ENCODE measurements at places on chromosomes 13 and 19.

DNA sequence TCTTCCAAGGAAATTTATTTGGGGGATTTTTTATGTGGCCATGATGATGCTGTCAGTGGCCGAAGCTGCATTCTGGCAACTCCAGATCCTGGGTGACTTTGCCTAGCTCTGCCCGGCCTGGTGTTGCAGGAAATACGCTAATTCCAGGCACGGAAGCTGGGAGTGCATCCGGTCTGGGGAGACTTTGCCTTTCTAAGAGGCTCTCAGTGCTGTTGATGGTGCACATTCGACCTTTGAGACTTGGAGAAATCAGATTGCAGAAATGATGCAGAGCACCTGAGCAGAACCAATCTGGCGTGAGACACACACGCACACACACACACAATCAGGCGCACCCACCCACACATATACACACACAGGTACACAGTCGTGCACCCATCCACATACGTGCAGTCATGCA is 5.9 kb upstream of the TMEM255B start:
- DNase-seq, result no peak

- no peak for DNase-seq
These were observed at the start of gene KLK10 for GRCh38 chr19:51019544-51019925. Gene KLK10 (minus strand): TSS chr19:51019709. CDS start chr19:51019130, 579 bp downstream.

GRCh38 chr19:7642295-7643030 is 5.6 kb downstream of the STXBP2 start:
- DNase-seq, result no peak

DNA sequence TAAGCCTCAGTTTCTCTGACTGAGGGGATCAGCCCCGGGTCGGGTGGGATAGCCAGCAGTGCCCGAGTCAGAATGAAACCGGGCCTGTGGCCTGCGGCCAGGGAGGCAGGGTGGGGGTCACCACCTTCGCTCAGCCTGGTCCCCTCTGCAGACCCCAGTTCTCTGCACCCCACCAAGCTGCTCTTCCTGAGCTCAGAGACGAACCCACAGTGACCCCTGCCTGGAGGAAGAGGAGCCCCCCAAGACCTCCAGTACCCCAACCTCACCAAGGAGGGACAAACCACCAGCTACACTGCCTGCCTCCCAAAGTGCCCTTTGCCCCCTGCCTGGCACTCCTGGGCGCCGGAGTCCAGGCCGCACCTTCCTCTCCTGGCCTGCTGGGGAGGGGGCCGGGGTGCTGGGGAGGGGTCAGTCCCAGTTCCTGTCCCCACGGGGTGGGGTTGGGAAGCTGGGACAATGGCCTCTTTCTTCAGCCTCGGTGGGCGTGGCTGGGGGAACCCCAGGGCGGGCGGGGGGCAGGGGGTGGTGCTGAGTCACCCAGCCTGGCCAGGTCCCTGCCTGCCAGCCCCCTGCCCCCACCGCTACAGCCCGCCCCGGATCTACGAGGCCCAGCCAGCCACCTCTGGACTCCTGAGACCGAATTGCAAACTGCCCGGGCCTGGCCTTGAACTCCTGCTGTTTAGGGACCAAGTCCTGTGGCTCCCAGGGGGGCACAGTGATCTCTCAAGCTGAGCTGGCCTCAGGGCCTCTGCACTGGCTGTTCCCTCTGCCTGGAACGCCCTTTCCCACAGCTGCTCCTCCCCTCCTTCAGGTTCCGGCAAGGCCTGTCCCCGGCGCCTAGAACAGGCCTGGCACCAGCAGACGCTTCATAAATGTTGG is 14.3 kb downstream of the ZBTB7A start:
- no peak for DNase-seq

- DNase-seq, result peak; percentile 81
These were observed 4.3 kb downstream of the RUVBL2 start for GRCh38 chr19:48997972-48998371.

- DNase-seq, result no peak
These were observed 65.6 kb downstream of the RBM26 start for GRCh38 chr13:79340490-79340889.

DNA sequence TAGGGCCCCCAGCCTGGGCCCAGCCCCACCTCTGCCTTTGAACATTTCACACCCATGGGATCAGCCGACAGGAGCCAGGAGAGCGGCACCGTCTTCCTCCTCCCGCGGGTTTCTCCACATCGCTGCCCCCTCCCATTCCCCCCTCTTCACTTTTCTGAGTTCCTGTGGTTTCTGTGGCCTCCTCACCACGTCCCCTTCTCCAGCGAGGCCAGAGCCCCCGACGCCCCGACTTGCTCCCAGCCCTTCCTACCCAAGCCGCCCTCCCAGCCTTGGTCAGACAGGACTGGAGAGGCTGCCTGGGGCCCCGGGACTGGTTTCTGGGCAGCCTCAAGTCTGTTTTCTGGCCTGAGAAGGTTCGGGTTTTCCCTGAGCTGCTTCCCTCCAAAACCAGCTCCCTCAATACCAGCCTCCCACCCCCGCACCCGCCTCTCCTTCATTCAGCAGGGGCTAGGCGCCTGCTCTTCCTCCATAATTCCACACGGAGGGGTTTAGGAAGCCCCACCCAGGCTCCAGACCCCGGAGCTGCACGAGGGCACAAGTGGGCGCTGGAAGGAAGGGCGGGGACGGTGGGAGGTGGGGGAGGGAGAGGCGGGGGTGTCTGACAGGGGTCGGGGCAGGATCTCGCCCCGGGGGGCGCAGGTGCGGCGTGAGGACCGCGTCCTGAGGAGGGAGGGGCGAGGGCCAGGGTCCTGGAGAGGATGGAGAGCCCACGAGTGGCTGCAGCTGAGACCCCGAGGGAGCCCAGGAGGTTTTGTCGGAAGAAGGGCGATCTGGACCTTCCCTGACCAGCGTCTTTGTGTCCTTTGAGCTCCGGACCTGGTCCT is 4.0 kb upstream of the SIGLEC10 start:
- DNase-seq, result no peak

DNA sequence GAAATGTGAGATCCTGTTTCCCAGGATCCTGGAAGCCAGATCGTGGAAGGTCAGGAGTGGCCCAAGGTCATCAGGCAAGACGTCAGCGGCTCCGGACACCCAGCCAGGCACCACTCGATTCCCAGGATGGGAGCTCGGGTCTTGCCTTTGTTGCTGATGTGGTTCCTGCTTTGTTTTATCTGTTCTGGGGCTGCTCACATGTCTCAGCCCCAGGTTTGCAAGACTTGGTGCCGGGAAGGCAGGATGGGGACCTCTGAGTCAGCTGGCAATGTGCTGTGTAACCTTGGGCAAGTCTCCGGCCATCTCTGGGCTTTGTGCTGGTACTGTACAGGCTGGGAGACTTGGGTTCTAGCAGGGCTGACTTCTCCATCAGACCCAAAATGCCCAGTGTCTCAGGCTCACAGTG is 1.4 kb upstream of the FCHO1 start:
- DNase-seq, result peak; percentile 63

DNA sequence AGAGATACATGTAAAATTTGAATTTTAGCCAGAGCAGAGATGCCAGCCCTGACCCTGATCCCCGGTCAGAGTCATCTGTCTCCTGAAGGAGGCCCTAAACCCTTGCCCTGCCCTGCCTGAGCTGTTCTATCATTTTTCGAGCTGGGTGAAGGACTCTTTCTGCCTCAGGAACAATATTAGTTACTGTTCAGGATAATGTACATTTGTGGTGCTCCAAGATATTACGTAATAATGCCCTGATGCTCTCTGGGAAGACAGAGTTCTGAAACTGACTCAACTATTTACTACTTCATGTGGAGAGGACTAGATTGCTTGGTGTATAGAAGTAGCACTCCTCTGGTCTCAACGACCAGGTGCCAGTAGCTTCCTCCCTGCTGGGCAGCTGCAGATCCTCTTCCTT is 37.9 kb upstream of the UBL3 start:
- DNase-seq, result no peak

GRCh38 chr19:1220976-1221903 is 15.7 kb downstream of the STK11 start:
- no peak for DNase-seq

DNA sequence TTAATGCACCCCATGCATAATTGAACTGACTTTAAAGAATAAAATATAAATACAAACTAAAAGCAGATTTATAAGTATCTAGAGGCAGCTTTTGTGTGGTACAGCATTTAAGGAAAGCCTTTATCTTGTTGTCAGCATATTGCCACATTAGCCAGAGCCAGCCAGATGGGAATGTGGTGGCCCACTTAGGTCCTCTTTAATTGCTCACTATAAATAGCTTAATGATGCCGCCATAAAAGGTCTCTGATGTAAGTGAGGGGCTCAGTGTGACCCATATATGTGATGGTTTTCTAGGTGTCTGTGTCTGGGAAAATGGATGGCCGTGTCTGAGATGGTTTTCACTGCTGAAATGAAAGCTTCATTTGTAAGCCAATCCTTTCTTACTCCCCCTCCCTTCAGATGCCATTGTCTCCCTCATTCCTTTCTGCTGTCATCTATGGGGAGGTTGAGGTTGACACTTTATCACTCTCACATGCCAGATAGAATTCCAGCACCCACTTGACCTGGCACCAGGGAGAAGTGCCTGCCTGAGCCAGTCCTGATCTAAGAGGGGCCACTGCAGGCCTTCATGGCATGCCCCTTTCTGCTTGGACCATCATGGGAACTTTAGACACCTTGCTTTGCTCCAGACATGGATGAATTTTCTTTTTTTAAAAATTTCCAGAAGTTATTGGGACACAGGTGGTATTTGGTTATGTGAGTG is 135.3 kb downstream of the MTUS2 start:
- no peak for DNase-seq

GRCh38 chr13:40673414-40673813 is 7.0 kb upstream of the FOXO1 start:
- DNase-seq, result no peak

DNA sequence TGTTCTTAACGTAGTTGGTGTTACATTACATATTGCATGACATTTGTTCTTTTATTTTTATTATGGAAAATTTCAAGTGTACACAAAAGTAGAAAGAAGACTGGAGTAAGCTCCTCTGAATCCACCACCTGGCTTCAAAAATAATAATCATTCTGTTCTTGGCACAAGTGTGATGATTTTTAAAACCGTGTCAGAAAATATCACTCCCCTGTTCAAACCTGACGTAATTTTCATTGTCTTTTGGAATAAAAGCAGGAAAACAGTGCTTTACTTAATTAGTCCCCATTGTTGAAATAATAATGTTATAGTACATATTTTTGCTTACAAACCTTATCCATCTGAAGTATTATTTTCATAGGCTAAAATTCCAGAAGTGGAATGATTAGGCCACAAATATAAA is 41.3 kb upstream of the SCEL start:
- no peak for DNase-seq

- no peak for DNase-seq
These were observed 47.8 kb downstream of the TSHZ3 start for GRCh38 chr19:31301306-31301980.

DNA sequence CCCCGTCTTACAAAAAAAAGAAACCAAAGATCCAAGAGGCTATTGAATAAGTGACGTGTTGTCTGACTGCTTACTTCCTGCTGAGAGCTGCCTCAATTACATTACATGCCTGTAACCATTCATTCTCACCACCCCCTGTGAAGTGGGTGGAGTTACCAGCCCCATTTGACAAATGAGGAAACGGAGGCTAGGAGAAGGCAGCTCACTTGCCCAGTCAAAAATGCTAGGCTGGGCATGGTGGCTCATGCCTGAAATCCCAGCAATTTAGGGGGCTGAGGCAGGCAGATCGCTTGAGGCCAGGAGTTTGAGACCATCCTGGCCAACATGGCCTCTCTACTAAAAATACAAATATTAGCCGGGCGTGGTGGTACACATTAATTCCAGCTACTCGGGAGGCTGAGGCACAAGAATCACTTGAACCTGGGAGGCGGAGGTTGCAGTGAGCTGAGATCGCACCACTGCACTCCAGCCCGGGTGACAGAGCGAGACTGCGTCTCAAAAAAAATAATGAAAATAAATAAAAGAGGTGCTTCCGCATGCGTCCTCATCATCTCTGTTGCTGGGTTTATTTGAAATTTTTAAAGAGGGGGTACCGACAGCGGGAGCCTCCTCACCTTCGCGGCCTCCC is 499 bp downstream of the LSM7 start:
- peak; percentile 70 for DNase-seq

DNA sequence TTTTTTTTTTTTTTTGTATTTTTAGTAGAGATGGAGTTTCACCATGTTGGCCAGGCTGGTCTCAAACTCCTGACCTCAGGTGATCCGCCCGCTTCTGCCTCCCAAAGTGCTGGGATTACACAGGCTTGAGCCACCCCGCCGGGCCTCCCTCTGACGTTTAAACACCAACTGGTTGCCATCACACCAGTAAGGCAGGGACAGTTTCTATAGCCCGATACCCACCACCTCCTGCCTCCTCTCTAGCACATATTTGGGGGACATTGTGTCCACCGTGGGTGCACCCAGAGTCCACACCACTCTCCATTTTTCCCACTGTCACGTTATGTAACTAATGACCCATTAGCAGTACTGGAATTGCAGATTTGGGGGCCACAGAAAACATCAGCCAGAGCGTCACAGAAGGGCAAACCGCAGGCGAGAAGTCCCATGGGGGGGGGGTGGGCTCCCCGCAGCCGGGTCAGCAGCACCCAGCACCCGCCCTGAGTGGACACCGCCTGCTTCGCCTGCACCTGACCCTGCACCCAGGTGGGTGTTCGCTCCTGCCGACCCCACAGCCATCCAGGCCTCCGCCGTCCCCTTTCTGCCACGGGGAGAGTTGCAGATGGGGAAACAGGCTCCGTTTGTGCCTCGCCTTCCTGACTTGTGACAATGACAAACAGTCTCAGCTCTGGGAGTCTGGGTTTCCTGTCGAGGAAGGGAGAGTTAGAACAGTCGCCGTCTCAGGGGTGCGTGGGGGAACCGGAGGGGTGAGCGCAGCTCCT is 3.6 kb downstream of the ONECUT3 start:
- no peak for DNase-seq

- DNase-seq, result no peak
These were observed 1.5 kb downstream of the CBLC start for GRCh38 chr19:44779150-44779549.

GRCh38 chr19:58531034-58531840 is 11.6 kb upstream of the ZBTB45 start:
- no peak for DNase-seq

DNA sequence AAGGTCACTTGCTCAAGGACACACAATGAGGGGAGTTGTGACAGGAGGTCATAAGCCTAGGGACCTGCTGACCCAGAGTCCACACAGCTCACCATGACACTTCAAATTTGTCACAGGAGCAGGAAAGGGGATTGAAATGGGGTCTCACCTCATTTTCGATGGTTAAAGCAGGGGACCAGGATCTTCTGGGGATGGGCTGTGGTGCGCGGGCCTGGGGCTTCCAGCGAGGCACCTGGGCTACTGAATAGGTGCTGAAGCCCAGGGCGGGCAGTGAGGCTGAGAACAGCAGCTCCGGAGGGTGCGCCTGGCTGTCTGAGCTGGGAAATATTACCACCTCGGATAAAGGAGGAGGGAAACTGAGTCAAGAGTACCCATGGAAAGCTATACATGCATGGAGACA is 11.0 kb downstream of the MAN2B1 start:
- DNase-seq, result no peak

- no peak for DNase-seq
These were observed 5.8 kb upstream of the ONECUT3 start for GRCh38 chr19:1747285-1748114.

All from stimulated activated CD8-positive, alpha-beta memory T cell treated with anti-CD3 and anti-CD28 coated beads, Interleukin-4, amount 100 ng/mL, for 48 hours (primary cell).